Neural progenitor cell (in vitro differentiated cells): ENCODE measurements at places on chromosomes 7 and 10. TPM values are rescaled to one million over a fixed set of nuclear protein-coding genes. Genes with fewer than 3 reads are reported as not detected.

KLF14 gene
- not detected in 2 replicates for total RNA-seq

LGI1 gene
- total RNA-seq, result 9.2 and 20.2 TPM in 2 replicates

DNA sequence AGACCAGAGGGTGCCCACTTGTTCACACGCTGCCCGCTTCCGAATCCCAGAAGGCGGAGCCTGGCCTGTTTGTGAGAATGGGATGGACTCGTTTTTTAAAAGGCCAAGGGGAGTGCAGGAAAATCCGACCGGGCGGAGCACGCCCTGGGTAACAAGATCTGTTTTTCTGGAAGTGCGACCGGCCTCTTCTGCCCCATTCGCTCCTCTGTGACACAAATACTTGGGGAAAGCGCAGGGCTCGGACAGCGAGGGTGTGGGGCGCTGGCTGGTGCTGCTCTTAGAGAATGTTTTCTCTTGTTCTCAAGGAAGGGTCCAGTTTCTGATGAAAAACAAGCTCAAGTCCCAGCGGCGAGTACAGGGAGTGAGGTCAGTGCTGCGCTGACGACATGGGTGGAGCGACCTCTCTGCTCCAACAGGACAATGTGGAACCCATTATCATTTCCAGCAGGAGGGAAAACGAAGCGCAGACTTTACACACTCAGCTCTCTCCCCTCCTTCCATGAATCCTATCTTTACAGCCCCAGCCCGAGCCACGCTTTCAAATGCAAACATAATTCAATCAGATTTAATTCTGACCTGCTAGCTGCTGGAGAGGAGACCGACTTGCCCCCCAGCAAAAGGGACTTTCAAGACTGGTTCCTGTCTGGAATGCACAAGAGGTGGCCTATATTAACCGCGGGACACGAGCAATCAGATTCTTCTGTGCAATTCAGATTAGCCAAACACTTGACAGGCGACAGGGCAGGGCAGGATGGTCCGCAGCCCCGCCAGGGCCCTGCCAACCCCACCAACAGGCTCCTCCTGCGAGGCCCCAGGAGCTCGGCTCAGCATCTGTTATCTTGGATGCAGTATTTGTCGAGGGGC lies 1.1 kb downstream of the RADIL start:
- H3K27ac ChIP-seq, result no peak overlapping the region
- DNase-seq, result peak; percentile 68
- peak overlapping the region; percentile 74 for H3K4me3 ChIP-seq
- H3K4me1 ChIP-seq, result peaks cover 5% of the 10 kb centered on the region
- H3K36me3 ChIP-seq, result no peaks in the 10 kb centered on the region
- H3K27me3 ChIP-seq, result peaks cover 17% of the 10 kb centered on the region

SLC18A3 gene
- total RNA-seq, result not detected in 2 replicates

CRYGN gene
- total RNA-seq, result 1.1 TPM in 1 of 2 replicates, not detected in the other

DNA sequence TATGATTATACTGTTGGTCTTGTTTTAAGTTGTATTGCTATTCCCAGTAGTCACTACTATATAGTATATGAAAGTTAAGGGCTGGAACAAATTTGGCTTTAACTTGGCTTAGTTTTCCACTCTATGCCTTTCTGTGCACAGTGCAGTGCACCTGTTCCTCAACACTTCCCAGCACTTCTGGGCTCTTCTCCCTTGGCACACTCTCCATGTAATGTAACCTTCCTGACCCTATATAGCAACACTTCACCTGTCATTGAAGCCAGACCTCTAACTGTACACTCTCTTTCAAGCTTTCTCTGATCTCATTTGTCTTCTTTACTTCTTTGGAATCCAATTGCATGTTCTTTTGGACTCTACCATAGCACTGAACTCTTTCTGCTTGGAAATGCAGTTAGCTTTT lies 83.9 kb upstream of the SMIM30 start:
- no peak for DNase-seq
- H3K27me3 ChIP-seq, result peaks cover 40% of the 10 kb centered on the region
- H3K36me3 ChIP-seq, result no peaks in the 10 kb centered on the region
- H3K27ac ChIP-seq, result no peak overlapping the region
- no peak overlapping the region for H3K4me3 ChIP-seq

- H3K4me3 ChIP-seq, result no peak overlapping the region
- no peaks in the 10 kb centered on the region for H3K27me3 ChIP-seq
- no peak overlapping the region for H3K27ac ChIP-seq
- no peak for DNase-seq
- H3K36me3 ChIP-seq, result no peaks in the 10 kb centered on the region
Measured at GRCh38 chr10:49577182-49577925, 32.8 kb upstream of the SLC18A3 start.

DNA sequence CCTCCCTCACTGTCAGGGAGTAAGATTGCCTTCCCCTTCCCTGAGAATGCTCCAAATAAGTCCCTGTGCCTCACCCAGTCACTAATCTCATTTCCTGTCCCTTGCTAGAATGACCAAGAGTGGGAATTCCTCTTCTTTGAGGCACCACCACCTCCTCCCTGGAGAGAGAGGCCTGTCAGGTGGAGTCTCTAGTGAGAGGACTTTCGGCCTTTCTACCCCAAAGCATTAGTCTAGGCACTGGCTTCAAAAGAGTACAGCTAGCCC lies 145.0 kb downstream of the PTPN20 start:
- no peaks in the 10 kb centered on the region for H3K27me3 ChIP-seq
- H3K27ac ChIP-seq, result no peak overlapping the region
- no peaks in the 10 kb centered on the region for H3K36me3 ChIP-seq

GRCh38 chr10:87991946-87992345 lies 128.5 kb downstream of the PTEN start:
- no peaks in the 10 kb centered on the region for H3K27me3 ChIP-seq
- peak; percentile 6 for DNase-seq
- H3K4me3 ChIP-seq, result no peak overlapping the region
- no peaks in the 10 kb centered on the region for H3K4me1 ChIP-seq
- H3K27ac ChIP-seq, result no peak overlapping the region
- no peaks in the 10 kb centered on the region for H3K36me3 ChIP-seq

ADCY1 gene
- total RNA-seq, result 7.4 and 8.5 TPM in 2 replicates
